NCI-H2171 (cell line): ENCODE measurements at places on chromosomes 7 and 10.
A peak's percentile ranks its signal among the peaks of the same experiment; 100 is the strongest.

- DNase-seq: peak; percentile 79
Measured at GRCh38 chr7:1193593-1194424, 33.8 kb upstream of the ZFAND2A start.

DNA sequence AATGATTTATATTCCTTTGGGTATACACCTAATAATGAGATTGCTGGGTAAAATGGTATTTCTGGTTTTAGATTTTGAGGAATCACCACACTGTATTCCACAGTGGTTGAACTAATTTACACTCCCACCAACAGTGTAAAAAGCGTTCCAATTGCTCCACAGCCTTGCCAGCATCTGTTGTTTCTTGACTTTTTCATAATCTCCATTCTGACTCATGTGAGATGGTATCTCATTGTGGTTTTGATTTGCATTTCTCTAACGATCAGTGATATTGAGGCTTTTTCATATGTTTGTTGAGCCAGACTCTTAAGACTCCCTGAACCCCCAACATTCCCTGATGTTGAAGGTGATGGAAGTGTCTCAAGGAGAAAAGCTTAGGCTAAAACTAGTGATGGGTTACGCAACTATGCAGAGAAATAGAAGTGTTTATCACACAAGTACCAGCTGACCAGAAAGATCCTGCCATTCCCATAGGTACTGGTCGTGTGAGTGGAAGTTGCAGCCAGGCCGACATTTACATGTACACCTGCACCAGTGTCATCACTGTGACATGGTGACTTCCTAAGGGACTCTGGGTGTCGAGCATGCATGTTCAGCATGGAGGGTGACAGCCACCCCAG, 711.2 kb upstream of the NRP1 start:
- no peak for DNase-seq

DNA sequence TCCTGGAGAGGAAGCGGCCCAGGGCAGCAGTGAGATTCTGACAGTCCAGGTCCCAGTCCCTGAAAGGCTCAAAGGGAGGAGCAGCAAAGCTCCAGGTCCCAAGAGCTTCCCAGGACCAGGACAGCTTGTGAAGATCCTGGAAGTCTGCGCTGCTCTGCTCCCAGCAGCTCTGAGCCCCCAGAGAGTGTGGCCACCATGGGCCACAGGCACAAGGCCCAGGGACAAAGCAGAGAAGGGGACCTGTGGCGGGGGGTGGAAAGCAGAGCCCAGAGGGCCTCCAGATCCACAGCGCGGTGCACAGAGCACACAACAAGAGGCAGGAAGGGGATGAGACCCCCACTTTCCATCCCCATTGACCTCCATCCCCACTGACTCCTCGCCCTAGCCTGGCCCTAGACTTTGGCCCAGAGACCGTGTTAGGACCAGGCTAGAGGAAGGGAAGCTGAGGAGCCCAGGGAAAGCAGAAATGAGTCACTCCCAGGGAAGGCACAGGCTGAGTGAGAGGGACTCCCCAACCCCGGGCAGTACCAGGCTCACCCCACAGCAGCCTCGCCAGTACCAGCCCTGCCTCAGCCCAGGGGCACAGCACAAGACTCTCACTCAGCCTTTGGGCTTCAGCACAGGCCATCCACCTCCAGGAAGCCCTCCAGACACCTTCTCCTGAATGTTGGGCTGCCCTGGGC, 75.5 kb downstream of the GRID1 start:
- no peak for DNase-seq

DNA sequence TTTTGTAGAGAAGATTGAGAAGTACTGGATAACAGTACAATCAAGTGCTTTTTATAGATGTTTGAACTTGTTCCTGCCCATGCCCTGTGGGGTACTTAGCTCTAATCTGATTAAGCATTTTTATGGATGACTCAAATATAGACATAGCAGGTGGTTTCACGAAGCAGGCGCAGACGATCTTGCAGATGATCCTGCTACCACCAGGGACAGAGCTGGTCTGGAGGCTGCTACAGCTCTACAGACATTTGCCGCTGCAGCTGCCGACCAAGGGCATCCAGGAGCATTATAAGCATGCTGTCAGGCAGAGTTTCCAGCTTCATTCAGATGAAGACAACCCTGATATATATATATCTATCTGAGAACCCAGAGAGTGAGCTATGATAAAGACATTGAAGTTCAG, 650.4 kb downstream of the NXPH1 start:
- no peak for DNase-seq

DNA sequence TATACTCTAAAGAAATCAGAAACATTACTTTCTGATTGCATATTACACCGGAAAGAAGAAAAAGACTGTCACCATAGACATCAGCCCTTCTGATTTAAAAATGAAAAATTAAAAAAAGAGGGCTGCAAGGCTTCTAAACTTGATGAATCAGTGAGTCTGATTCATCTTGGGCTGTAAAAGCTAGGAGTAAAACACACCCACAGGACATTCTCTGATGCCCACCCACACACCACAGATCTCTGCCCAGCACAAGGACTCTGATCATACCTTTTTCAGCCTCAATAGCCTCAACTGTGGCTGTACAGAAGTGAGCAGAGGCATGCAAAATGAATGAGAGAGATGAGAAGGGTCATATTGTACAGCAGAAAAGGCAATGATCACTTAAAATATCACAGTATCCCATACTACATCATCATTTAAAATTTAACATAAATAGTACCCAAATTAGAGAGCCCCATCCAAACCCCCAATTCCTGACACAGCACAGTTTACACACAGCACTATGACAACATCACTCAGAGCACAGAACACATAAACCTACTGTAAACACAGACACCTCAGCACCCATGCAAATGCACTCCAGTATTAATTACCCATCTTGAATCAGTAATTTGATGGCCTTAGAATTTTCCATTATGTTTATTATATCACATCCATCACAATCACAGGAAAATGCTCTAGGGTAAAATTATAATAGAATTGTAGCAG, 6.4 kb upstream of the MSS51 start:
- DNase-seq: no peak

DNA sequence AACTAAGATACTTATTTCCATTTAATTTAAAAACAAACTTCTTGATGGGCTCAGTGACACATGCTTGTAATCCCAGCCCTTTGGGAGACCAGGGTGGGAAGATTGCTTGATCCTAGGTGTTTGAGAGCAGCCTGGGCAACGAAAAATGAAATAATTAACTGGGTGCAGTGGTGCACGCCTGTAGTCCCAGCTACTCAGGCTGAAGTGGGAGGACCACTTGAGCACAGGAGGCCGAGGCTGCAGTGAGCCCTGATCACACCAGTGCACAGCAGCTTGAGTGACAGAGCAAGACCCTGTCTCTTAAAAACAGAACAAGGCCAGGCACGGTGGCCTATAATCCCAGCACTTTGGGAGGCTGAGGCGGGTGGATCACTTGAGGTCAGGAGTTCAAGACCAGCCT, 37.4 kb downstream of the AVL9 start:
- no peak for DNase-seq

GRCh38 chr7:111074071-111074747, 16.7 kb upstream of the LRRN3 start:
- DNase-seq: no peak

GRCh38 chr10:131821378-131822012, 79.3 kb upstream of the PPP2R2D start:
- no peak for DNase-seq

DNA sequence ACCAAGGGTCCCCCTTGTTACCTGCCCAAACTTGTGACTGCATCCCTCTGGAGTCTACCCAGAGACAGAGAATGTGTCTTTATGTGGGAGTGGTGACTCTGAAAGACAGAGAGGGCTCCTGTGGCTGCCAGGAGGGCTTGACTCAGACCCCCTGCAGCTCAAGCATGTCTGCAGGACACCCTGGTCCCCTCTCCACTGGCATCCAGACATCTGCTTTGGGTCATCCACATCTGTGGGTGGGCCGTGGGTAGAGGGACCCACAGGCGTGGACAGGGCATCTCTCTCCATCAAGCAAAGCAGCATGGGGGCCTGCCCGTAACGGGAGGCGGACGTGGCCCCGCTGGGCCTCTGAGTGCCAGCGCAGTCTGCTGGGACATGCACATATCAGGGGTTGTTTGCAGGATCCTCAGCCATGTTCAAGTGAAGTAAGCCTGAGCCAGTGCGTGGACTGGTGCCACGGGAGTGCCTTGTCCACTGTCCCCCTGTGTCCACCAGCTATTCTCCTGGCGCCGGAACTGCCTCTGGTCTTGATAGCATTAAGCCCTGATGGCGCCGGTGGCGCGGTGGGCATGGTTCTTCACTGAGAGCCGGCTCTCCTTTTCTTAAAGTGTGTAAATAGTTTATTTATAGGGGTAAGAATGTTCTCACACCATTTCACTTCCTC, 19.4 kb upstream of the SH2D4B start:
- no peak for DNase-seq

DNA sequence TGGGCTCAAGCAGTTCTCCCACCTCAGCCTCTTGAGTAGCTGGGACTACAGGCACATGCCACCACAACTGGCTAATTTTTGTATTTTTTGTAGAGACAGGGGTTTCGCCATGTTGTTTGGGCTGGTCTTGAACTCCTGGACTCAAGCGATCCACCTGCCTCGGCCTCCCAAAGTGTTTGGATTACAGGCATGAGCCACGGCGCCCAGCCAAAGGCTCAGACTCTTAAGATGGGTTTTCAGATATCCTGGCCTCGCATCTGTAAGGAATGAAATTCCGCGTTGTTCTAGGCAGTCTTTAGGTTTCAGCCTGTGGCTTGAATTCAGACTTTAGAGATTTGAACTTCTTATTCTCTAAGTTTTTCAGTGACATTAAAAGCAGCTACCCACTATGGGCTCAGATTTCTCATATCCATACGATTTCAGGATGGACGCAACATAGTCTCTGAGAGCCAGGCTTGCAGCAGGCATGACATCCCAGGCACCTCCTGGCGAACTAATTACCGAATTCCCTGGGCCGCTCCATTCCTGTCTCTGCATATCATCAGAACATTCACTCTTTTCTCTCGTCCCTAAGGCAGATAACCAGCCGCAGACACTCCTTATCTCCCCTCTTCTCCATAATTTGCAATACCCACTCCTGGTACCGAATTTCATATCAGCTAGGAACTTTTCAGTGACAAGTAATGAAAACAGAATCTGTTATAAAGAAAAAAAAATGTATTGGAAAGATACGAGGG, 29.7 kb downstream of the IL15RA start:
- DNase-seq: no peak

DNA sequence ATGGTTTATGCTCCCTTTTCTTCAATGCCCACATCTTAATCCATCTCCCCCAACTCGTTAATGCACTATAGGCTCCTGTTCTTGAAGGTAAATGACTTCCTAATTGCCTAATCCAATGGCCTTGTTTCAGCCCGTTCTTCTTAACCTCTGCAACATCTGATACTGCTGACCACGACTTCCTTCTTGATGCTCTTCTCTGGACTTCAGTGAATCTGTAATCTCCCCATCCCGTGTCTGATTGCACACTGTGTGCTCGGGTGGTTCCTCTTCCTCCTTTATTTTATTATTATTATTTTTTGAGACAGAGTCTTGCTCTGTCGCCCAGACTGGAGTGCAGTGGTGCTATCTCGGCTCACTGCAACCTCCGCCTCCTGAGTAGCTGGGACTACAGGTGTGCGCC, 58.9 kb downstream of the HIPK2 start:
- DNase-seq: no peak
